AG10803 (cell line): ENCODE measurements at places on chromosomes 12 and 14.
A peak's percentile ranks its signal among the peaks of the same experiment; 100 is the strongest.

GRCh38 chr12:119378903-119379302 lies 44.4 kb downstream of the CCDC60 start:
- no peak for DNase-seq

GRCh38 chr14:68787092-68787992 lies 5.5 kb downstream of the ZFP36L1 start:
- DNase-seq = no peak

DNA sequence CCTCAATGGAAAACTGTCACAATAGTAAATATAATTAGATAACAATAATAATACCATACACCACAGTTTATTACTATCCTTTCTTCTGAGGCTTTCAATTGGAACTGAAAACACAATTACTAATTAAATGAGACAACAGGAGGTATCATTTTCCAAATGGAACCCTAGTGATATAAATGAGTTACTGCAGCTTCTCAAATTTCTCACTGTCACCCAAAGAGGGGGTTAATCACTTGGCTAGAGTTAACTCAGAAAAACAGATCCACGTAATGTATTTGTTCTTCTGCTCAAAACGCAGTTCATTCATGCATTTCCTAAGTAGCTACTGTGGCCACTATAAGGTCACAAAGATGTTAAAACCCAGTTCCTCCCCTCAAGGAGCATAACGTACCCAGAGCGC lies 120.9 kb upstream of the FOXN3 start:
- no peak for DNase-seq

GRCh38 chr14:94361682-94362081 lies 26.7 kb downstream of the SERPINA1 start:
- DNase-seq = no peak

DNA sequence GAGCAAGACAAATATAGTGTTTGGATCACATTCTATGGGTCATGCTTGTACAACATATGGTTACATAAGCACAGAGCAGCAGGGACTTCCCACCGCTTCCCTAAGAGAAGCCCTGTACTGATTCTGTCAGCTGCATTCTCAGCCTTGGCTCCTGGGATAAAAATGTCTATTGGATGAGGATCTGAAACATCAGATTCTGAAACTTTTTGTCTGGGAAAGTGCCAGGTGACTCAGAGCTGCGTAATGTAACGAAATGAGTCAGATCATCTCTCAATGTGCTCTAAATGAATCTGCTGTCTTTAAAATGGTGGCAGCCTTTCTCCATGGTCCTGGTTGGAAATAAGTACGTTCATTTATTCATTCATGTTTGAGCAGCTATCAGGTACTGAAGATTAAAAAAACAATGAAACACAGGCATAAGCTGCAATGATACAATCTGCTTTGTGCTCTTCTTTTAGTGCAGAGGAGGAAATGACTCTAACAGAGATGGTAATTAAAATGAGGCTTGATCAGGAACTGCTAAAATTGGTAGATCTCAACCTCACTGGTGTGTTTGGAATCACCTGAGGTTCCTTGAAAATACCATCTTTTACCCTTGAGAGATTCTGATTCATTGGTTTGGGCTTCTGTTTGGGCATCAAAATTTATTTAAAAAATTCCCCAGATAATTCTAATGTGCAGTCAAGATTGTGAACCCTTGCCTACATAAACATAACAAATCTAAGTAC lies 99.1 kb upstream of the NAP1L1 start:
- DNase-seq = peak; percentile 94

GRCh38 chr12:66217342-66217917 lies 28.4 kb downstream of the IRAK3 start:
- DNase-seq = no peak

DNA sequence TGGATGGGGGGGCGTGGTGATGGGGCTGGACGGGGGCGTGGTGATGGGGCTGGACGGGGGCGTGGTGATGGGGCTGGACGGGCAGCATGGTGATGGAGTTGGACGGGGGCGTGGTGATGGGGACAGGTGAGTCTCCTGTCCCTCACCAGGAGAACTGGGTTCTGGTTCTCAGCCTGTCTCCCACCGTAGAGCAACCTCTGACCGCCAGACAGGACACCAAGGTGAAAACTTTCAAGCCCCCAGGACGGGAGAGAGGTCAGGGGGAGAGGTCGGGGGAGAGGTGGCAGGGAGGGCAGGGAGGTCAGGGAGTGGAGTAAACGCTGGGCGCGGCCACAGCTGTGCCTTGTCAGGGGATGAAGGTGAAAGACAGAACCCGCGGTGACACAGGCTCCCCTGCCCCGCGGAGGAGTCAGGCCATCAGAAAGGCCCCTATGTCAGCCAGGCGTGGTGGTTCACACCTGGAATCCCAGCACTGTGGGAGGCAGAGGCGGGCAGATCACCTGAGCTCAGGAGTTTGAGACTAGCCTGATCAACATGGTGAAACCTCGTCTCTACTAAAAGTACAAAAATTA lies 84.6 kb downstream of the GALNT9 start:
- DNase-seq = no peak

GRCh38 chr14:22772725-22773124 lies 6.2 kb downstream of the OXA1L start:
- DNase-seq = no peak
